Foreskin melanocyte (primary cell): ENCODE measurements at places on chromosomes 1 and 21.

GRCh38 chr1:213702703-213703102 lies 285.1 kb upstream of the PROX1 start:
- DNase-seq = no peak

GRCh38 chr21:31753949-31754707 lies 22.2 kb upstream of the SCAF4 start:
- DNase-seq = no peak

- DNase-seq = no peak
Measured at GRCh38 chr1:159652506-159652905, 61.9 kb downstream of the CRP start.

GRCh38 chr1:239008568-239008967 lies 377.8 kb upstream of the CHRM3 start:
- no peak for DNase-seq

- no peak for DNase-seq
Measured at GRCh38 chr1:2547210-2548067, 8.7 kb upstream of the TNFRSF14 start.
